Aorta (tissue), 5 donors: ENCODE measurements at places on chromosomes 16 and 17. TPM values are rescaled to one million over a fixed set of nuclear protein-coding genes. Genes with fewer than 3 reads are reported as not detected.

KRTAP4-4 gene
- total RNA-seq = not detected

KRTAP4-3 gene
- not detected for total RNA-seq

PYY gene
- not detected for total RNA-seq

KRT17 gene
- total RNA-seq = 3.8 TPM

RUNDC3A gene
- 0.75 TPM for total RNA-seq

UMOD gene
- not detected for total RNA-seq

SP6 gene
- 0.78 TPM for total RNA-seq

ALKBH5 gene
- total RNA-seq = 91.5 TPM

CHD9NB gene
- 2.3 TPM for total RNA-seq

ASGR2 gene
- 1.6 TPM for total RNA-seq

FOXC2 gene
- total RNA-seq = 29.0 TPM

LYZL6 gene
- total RNA-seq = not detected

TEKT1 gene
- not detected for total RNA-seq

IL21R gene
- 3.8 TPM for total RNA-seq

UNC13D gene
- total RNA-seq = 17.7 TPM

PITPNM3 gene
- 3.6 TPM for total RNA-seq

NAA60 gene
- 47.5 TPM for total RNA-seq

EXOC3L1 gene
- total RNA-seq = 4.4 TPM

IGSF6 gene
- 7.2 TPM for total RNA-seq

TPPP3 gene
- total RNA-seq = 13.5 TPM

SLC9A5 gene
- 1.7 TPM for total RNA-seq

FBXW10 gene
- total RNA-seq = 0.12 TPM

RBFOX1 gene
- total RNA-seq = not detected
